ENCODE measurements at places on chromosomes 1 and 21.

DNA sequence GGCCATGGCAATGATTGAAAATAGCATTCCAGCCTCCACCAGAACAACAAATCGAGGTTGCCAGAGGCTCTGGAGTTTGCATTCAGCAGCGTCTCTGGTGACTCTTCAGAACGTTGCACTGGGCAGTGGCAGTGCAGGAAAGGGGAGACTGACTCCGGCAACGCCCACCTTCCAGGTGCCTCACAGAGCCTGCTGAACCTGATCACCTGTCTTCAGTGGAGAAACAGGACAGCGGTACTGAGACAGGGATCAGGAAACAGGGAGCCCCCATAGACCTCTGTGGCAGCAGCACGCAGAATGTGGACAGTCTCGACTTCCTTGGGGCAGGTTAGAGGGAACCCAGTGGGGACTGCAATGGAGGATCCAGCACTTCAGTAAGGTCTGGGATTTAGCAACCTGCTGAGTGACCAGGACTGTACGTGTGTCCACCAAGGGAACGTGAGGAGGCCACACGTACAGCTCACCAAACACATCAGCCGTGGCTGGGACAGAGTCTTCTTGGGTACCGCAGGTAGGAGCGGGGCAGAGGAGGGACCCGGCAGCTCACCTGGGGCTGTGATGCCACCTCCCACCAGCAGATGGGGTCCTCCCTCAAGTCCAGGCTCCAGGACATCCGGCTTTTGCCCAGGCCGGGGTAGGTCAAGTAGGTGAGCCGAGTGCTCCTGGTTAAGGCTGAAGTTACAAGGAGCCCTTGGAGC lies 128.6 kb downstream of the PRDM2 start:
- peak; percentile 16 for DNase-seq

DNA sequence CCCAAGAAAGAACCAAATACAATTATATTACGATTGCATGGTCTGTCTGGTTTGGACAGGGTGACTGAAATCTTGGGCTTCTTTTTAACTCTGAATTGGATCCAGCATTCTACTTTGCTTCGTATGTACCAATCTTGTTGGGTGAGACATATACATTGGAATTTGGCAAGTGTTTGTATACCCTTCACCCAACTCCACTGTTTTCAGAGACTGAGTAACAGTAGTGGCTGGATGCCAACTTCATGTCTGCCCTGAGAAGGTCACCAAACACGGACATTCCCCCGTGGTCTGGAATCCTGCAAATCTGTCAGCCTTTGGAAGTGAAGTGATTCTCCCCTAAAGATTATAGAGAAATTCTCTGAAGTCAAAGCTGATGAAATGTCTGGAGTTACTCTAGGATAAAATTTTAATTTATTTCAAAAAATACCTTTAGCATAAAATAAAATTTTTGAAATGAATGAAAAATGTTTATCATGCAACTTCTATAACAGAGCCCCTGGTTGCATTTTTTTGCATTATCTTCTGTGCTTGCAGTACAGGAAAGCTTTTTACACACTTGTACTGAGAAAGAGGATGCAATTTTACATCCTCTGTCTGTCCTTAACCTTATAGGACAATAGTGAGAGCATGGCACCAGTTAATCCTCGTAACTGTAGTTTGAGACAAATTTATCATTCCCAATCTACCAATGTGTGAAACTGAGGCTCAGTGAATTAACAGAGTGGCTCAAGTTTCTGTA lies 201.8 kb downstream of the DISC1 start:
- no peak for DNase-seq

- DNase-seq = no peak
These were observed 66.1 kb upstream of the CXADR start for GRCh38 chr21:17446737-17447136.

DNA sequence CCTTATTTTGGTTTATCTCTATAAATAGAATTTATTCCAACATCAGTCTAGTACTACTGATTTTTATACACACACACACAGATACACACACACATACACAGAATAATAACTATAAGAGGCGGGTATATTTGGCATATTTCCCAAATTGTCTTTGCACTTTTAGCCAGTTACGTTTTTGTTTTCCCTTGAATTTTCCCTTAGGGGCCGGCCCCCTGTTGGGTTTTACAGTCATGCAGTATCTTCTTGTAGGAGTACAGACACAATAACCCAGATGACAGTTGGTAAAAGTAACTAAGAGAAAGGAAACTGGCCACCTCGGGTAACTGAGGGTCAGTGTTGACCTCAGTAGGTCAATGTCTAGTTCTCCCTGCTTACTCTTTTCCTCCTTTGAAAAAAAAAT lies 50.9 kb downstream of the DISP1 start:
- DNase-seq = no peak

DNA sequence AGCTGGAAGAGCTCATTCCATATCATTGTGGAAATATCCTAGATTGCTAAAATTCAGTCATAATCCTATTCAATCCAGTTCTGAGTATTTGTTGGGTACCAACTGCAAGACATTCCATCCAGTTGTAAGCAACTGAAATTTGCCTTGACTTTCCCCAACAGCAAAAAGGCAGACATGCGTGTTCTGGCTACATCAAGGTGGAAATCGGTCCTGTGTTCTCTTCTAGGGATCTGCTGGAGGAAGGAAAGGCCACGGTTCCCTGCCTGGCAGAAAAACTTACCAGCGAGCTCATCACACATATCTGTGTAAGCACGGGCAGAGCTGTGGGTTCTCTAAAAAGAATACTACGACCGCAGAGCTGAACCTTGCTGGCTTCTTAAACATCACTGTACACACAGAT lies 17.5 kb downstream of the MX1 start:
- DNase-seq = no peak

DNA sequence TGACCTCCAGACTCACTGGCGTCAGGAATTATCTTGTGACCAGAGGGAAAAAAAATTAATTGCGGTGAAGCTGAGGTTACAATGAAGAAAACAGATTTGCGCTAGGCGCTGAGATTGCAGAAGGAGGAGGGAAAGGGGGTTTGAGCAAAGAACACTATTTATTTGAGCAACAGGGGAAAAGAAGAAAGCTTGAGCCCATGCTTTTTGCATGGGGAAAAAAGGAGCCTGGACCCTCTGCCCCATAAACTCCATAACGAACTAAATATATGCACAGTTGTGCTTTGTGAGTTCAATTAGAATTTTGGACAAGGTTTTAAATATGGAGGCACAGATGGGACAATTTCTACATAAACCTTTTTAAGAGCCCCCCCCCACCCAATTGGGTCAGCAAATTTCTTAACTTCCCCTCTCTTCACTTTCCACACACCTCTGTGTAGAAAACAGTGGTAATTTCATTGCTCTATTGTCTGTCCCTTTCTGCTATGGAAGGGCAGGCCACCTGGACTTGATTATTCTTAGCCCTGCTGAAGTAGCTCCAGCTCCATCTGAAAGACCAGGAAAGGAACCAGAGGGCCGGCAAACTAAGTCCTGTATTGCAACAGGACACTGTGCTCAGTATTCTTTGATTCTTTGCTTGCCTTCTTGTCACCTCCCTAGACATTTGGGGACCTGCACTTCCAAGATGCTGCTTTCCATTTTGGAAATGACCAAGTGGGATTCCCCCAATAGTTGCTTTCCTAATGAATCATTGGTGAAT lies 862 bp upstream of the ID3 start:
- no peak for DNase-seq

DNA sequence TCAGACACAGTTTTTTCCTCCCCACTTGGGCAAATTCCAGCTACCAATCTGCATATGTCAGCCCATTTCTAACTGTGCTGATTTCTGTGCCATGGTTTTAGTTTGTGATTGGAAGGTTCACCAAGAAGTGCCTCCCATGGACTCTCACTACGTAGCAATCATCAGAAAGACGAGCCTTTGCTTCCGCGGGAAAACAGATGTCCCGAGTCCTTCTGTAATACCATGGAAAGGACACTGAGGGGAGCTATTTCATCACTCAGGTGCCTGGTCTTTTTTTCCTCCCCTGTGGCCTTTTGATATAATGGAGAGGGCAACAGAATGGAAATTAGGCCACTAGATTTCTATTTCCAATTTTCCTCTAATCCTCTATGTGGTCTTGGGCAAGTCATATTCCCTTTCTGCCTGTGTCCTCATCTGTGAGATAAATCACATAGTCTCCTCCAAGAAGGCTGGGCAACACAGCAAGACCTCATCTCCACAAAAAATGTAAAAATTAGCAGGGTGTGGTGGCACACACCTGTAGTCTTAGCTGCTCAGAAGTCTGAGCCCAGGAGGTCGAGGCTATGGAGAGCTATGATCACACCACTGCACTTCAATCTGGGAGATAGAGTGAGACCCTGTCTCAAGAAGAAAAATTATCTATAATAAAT lies 24.8 kb downstream of the LEMD1 start:
- peak; percentile 74 for DNase-seq

DNA sequence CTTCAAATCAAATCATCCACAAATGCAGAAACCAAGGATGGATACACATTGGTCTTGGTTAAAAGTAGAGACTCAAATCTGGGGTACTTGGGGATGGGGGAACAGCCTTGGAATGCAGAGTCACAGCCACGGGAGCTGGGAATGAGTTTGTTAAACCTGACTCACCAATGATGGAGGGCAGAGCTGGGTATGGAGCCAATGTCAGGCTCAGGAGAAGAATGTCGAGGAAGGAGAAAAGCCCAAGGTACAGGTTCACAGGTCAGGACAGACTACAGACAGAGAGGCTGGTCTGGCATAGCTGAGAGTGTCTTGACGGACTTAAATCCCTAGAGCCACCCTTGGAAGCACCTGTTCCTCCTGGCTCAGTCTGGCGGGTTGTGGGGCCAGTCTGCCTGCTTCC lies 237.6 kb downstream of the NTNG1 start:
- no peak for DNase-seq

GRCh38 chr21:41295721-41296254 lies 20.8 kb upstream of the FAM3B start:
- DNase-seq = no peak

GRCh38 chr1:14778898-14779865 lies 180.7 kb downstream of the KAZN start:
- DNase-seq = no peak

Data from NCI-H526 (cell line).